Activated T-cell treated with anti-CD3 and anti-CD28 coated beads, Interleukin-2, amount 50 U/mL, for 72 hours (primary cell): ENCODE measurements at places on chromosomes 4 and X. TPM values are rescaled to one million over a fixed set of nuclear protein-coding genes. Genes with fewer than 3 reads are reported as not detected.

DNA sequence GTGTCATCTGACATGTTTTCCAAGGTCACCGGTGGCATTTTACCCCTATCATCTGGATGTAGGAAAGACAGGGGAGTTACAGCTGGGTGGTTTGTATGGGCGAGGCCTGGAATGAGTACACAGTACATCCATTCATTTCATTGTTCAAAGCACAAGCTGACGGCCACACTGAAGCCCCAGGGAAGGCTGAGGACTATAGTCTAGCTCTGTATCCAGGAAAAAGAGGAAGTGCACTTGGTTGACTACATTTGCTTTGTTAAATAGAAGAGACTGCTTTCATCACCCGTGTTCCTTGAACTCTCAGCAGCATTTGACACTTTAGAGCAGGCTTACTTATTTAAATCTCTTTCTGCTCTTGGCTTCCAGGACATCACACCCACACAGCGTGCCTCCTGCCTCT lies 1041.0 kb upstream of the TENM3 start:
- no peak for DNase-seq

DNA sequence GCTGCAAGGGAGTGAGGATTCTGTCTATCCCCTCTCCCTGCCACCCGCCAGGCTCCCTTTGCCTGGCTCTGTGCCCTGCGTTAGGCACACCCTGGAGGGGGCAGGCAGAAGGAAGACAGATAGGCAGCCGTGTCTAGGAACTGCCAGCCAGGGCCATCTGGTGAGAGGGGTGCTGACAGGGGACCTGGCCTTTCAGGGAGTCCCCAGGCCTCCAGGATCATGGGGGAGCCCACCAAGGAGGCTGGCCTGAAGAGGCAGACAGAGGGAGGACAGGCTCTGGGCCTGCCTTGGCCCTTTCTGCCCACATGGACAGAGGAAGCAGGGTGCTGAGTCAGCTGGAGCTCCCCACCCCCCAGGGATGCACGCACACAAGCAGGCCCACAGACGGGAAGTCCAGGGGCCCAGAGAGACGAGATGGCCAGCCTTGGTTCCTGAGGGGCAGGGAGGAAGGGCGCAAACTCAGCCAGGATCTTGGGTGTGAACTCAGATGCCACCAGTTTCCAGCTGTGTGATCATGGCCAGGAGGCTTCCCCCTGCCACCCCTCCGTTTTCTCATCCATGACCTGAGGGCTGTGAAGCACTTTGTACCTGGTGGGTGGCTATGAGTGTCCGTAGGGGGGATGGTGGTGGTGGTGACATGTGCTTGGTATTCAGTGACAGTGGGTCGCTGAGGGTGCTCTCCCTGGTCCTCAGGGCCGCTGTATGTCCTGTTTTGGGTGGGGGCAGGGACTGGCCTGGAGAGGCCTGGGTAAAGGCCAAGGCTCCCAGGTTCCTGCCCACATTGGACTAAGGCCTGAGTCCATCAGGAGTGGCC lies 1.8 kb downstream of the SH3BP2 start:
- no peak for DNase-seq

GRCh38 chr4:3611778-3612177 lies 79.6 kb upstream of the LRPAP1 start:
- DNase-seq = no peak

DNA sequence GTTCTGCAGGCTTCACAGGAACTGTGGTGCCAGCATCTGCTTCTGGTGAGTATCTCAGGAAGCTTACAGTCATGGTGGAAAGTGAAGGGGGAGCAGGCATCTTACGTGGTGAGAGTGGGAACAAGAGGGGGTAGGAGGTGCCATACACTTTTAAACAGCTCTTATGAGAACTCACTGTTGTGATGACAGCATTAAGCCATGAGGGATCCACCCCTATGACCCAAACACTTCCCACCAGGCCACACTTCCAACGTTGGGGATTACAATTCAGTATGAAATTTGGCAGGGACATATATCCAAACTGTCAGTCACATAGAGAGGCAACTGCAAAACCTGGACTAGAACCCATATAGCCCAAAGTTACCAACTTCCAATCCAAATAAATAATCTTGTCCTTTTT lies 43.1 kb upstream of the ZCCHC12 start:
- no peak for DNase-seq

DNA sequence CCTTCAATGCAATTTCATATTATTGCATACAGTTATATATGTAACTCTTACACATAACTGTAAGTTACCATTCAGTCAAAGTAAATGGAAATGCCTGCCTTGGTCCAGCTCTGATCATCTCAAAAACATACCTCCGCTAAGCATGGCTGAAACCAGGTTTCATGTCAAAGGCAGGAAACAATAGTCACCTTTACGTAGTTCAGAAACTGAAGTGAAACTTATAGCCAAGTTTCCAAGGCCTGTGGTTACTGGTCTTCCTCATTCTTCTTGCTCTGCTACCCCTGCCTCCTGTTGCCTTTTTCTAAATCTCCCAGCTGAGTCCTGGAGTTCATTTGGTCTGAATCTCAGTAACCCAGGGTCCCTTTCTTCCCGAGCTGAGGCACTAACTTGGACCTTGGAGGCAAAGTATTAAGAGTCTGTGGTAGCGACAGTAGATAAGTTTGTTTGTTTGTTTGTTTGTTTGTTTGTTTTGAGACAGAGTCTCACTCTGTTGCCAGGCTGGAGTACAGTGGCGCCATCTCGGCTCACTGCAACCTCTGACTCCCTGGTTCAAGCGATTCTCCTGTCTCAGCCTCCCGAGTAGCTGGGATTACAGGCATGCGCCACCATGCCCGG lies 30.8 kb downstream of the DAPP1 start:
- peak; percentile 48 for DNase-seq

DNA sequence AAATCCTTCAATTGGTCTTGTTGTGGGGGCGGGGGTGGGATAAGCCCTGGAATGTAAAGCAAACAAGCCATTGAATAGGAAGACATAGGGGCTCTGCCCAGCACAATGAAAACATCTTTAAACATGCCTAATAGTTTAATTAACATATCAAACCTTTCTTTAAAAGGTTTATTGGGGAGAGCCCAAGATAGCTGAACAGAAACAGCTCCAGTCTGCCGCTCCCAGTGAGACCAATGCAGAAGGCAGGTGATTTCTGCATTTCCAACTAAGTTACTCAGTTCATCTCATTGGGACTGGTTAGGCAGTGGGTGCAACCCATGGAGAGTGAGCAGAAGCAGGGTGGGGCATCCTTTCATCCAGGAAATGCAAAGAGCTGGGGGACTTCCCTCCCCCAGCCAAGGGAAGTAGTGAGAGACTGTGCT lies 327.2 kb upstream of the CNKSR2 start:
- DNase-seq = no peak

DNA sequence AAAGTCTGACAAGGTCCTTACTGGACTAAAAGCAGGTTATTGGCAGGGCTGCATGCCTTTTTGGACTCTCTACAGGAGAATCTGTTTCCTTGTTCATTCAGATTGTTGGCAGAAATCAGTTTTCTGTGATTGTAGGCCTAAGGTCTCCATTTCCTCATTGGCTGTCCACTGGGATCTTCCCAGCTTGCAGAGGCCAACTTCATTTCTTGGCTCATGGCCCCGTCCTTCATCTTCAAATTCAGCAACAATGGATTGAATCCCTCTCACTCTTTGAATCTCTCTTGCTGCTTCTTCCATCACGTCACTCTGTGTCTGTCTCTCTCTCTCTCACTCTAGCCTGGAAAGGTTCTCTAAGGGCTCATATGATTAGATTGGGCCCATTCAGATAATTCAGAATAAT lies 14.9 kb upstream of the GLUD2 start:
- DNase-seq = no peak

GRCh38 chrX:8960957-8961468 lies 72.9 kb downstream of the FAM9B start:
- DNase-seq = no peak

DNA sequence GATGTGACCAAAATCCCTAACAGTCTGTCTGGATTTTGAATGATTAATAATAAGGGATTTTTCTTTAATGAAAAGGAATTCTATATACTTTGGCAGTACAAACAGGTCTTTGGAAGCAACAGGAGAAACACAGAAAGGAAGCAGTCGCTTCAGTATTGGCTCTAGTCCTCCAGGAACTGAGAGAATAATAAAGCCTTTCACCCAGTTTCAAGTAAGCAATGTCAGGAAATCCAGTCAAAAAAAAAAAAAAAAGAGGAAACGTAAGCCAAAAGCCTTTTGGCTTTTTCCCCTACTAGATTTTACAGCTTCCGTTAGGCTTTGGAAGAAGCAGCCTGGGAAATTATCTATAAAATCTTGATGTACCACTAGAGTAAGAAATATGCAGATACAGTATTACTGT lies 61.7 kb upstream of the HDAC8 start:
- no peak for DNase-seq

DNA sequence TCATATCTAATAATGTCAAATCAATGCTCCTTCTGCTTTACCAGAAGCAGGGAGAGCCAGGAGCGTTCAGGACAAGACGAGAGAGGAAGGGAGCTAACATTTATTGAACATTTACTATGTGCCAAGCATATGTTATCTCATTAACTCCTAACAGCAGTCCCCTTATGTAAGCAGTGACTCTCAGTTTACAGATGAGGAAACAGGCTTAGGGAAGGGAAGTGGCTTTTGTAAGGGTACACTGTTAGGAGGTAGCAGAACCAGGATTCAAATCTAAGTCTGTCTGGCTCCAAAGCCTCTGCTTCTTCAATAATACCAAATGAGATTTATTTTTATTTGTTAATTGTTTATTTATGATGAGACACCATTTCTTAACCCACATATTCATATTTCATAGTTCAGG lies 2.6 kb upstream of the STARD8 start:
- DNase-seq = no peak

DMP1 gene
- not detected for total RNA-seq

SPP1 gene
- 0.19 TPM for total RNA-seq

SMIM10L2A gene
- total RNA-seq = 0.24 TPM

GSTCD gene
- 14.8 TPM for total RNA-seq
